Pons (tissue), 1 donor: ENCODE measurements at places on chromosomes 12 and 14.

- DNase-seq = peak; percentile 69
These were observed 59.2 kb downstream of the RASSF8 start for GRCh38 chr12:26017484-26018211.

GRCh38 chr14:74853581-74853980, 22.4 kb downstream of the PROX2 start:
- no peak for DNase-seq

DNA sequence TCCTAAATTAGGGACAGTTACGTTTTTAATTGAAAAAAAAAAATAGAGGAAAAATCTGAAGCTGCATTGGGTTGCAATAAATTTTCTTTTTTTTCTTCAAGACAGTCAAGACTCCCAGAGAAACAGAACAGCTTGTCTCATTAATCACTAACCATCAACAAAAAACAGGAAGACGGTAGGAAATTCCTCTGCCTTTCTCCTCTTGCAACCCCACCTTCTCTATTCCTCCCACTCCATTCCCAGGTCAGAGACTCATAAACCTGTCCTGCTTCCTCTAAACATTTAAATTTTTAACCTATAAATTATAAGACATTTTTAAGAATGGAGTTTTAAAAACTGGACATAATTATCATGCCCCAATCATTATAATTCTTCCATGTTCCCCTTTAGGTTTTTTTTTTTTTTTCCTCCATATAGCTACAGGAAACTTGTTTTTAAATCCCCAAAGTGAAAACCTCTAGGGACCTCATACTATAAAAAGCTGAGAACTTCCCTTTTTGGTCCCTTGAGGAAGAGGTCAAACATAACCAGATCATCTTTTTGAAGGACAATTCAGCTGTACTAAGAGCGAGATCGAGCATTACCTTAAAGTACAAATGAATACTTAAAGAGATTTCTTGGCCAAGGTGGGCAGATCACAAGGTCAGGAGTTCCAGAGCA, 36.0 kb downstream of the CPM start:
- DNase-seq = no peak

DNA sequence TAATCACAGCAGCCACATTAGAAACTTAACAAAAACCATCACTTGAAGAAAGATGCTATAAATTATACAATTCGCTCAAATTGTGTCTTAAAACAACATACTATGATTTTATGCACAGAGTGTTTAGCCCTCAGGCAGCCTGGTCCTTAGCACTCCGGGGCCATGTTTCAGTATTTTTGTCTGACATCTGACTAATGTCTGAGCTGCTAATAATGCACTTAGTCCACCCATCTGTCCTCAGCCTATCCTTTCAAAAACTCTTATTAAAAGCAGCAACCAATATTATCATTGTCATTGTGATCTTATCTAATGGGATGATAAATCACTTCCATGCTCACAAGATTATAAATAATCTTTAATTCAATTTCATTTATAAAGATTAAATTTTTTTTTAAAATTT, 602.7 kb upstream of the FOXG1 start:
- no peak for DNase-seq

GRCh38 chr14:53924753-53925152, 31.9 kb downstream of the BMP4 start:
- no peak for DNase-seq

- DNase-seq = no peak
These were observed 13.6 kb downstream of the LRRK2 start for GRCh38 chr12:40238266-40238902.

- peak; percentile 59 for DNase-seq
These were observed 527.2 kb downstream of the FLRT2 start for GRCh38 chr14:86057018-86057667.

GRCh38 chr14:101351146-101351545, 210.1 kb upstream of the DIO3 start:
- no peak for DNase-seq

DNA sequence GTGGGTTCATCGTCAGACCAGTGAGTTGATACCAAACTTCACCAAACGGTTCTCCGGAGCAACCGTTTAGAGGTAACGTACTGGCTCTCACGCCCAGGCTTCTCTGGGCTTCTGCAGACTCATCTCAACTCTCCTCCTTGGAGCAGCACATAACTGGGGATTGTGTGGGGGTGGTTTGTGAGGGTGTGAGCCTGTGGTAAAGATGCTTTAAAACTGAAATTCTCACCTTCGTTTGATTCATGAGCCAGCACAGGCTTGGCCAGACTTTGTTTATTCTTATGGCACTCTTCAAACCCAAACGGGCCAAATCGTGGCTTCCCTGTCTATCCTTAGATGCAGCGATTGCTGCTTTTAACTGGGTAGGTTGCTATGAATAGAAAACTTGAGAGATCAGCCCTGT, 121.3 kb downstream of the SAMD4A start:
- DNase-seq = no peak

GRCh38 chr14:60735416-60735815, 855 bp downstream of the MNAT1 start:
- peak; percentile 12 for DNase-seq

DNA sequence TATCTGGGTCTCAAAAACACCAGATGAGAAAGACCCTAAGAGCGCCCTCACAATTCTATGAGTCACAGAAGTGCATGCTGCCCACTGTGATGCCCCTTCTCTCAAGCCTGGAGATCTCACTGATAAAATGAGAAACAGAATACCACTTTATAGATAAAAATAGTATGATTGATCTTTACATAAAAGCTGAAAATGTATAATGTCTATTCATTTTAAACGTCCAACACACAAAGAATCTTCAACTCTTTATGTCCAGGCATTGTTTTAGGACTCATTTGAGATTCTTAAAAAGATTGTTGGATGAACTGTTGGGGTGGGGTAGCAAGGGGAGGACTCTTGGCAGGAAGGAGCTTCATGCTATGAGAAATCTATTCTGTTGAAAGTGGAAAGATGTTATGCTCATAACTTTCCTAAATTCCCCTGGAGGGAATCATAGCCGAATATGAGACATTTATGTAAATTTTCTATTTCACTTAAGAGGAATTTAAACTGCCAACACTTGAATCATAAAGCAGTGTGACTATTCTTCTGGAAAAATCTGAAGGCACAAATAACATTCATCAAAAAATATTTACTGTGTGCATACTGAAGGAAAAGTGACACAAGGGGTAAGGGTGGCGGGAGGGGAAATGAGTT, 174.6 kb downstream of the STXBP6 start:
- DNase-seq = peak; percentile 24

- no peak for DNase-seq
These were observed 156.3 kb upstream of the PZP start for GRCh38 chr12:9364224-9365176.

- no peak for DNase-seq
These were observed 13.4 kb upstream of the TTC7B start for GRCh38 chr14:90829677-90830076.

DNA sequence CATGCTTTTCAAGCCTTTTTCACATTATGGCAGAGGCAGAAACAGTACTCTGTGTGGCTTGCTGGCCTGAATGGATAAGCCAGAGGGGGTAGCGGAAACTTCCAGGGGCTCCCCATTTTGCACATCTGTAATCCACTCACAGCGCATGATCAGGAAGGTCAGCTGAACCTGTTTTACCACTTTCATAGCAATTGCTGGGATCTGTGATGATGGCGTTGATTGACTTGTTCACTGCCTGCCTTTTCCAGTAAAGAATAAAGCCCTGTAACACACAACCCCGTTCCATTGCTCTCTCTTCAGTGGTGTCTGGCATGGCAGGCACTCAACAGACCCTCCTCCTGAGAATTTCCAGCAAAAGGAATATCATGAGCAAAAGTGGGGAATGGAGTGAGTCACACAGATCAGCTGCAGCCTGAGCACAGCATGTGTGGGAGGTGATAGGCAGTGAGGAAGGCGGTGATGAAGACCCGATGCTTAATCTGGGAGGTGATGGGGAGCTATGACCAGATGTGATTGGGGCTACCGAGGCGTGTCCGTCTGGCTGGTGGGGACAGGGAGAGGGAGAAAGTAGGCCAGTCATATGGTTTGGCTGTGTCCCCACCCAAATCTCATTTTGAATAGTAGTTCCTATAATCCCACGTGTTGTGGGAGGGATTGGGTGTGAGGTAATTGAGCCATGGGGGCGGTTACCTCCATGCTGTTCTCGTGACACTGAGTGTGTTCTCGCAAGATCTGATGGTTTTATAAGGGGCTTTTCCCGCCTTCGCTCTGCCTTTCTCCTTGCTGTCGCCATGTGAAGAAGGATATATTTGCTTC, 44.7 kb upstream of the CHST11 start:
- no peak for DNase-seq

DNA sequence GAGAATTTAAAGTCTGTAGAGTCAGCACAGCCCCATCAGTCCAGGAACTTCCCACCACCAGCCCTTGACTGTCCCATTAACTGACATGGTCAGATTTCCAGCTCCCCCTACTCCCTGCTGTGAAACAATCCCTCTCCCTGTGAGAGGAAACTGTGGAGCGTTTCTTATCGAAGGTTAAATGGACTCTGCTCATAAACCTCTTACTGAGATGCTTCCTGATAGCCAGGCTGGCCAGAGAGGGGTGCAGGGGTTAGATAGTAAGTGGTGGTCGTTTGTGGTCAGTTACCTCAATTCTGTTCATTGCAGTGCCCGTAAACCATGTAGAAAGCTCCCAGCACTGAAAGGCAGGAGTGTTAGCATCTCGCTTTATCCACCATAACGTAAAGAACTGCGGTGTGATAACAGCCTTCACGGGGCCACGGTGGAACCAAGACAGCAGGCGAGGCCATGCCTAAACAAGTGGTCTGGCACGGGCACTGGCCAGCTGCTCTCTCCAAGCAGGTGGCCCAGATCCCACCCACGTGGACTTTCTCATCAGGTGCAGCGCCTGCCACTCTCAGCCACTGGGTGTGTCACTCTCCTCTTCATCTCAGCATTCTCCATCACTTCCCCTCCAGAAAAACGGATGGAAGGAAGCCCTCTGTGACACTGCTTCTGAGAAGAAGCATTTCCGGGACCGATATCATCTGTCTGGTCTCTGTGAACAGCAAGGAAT, 102.2 kb downstream of the FBXL14 start:
- DNase-seq = no peak

GRCh38 chr14:58635091-58635830, 2.5 kb upstream of the DACT1 start:
- peak; percentile 46 for DNase-seq

DNA sequence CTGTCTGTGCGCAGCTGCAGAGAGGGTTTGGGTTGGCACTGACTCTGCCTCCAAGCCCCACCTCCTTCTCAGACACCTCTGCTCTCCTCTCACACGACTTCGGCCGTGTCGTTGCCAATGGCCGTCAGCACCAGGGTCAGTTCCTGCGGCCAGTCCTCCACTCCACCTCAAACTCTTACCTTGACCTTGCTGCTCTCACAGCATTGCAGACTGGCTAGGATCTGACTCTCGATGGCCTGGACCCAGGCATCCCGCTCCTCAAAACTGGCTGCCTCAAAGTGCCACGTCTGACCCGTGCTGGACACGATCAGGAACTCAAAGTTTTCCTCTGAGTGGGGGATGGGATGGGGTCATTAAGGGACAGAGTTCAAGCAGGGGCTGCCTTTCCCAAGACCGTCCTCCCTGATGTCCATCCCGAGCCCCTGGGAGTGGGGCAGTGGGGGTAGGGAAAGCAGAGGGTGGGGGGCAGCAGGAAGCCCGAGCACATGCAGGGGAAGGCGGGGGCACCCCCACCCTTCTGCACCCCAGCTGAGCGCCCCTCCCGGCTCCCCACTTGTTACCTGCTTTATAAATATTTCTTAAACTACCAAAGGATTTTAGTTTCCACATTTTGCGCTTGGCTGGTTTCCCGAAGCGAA, 10.7 kb downstream of the AGAP2 start:
- no peak for DNase-seq

DNA sequence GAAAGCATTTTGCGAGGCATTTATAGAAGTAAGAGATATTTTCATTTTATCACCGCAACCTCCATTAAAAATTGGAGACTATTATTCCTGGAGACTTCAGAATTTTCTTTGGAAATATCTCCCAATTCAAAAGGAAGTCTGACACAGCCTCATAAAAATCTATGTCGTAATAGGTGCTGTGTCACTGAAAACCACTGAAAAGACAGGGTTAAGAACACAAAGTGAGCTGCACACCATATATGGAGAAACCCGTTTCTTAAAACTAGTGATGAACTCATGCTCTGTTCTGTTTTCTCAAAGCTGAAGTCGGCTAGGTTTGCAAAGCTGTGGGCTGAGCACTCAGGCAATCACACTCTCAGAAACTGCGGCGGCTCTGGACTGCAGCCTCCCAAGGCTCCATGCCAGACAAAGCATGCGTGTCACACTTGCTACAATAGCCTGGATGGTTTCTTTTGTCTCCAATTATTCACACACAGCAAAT, at the start of gene GLIPR1:
Gene GLIPR1 (plus strand): TSS at position 287 of the 481 bp plus-strand sequence. CDS start 126 bp downstream, at position 413.
- peak; percentile 75 for DNase-seq

GRCh38 chr12:87127272-87127671, 871.1 kb upstream of the MGAT4C start:
- peak; percentile 26 for DNase-seq

GRCh38 chr12:124679533-124680371, 112.3 kb upstream of the NCOR2 start:
- DNase-seq = peak; percentile 81

GRCh38 chr14:95068080-95068479, 89.2 kb downstream of the DICER1 start:
- DNase-seq = no peak

DNA sequence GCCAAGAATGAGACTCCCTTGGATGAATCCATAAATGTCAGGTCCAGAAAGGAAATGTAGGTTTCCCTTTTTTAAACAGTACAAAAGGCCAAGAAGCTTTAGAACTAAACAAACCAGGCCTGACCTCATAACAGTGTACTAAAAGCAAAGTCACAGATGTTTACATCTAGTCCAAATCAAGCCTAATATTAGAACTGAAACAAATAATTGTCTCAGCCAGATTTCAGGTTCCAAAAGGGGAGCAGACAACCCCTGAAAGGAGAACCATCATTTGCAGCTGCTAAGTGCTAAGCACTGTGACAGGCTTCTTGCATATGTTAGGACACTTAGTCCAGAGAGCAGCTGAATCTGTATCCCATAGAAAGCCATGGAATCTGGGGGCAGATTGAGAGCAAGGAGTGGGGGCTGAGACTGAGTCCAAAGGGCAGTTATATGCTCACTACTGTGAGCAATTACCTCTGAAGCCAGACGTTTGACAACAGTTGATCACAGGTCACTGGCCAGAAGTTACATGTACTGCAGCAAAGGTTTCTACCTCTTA, 90.1 kb downstream of the STXBP6 start:
- DNase-seq = no peak

- DNase-seq = no peak
These were observed 37.7 kb downstream of the RIN3 start for GRCh38 chr14:92551044-92551841.
